ENCODE measurements at places on chromosomes 6 and 20.
A peak's percentile ranks its signal among the peaks of the same experiment; 100 is the strongest.

GRCh38 chr6:18978337-18979128 is 591.4 kb downstream of the RNF144B start:
- no peak for DNase-seq

GRCh38 chr6:31651602-31652191 is 764 bp downstream of the BAG6 start:
- peak; percentile 67 for DNase-seq

DNA sequence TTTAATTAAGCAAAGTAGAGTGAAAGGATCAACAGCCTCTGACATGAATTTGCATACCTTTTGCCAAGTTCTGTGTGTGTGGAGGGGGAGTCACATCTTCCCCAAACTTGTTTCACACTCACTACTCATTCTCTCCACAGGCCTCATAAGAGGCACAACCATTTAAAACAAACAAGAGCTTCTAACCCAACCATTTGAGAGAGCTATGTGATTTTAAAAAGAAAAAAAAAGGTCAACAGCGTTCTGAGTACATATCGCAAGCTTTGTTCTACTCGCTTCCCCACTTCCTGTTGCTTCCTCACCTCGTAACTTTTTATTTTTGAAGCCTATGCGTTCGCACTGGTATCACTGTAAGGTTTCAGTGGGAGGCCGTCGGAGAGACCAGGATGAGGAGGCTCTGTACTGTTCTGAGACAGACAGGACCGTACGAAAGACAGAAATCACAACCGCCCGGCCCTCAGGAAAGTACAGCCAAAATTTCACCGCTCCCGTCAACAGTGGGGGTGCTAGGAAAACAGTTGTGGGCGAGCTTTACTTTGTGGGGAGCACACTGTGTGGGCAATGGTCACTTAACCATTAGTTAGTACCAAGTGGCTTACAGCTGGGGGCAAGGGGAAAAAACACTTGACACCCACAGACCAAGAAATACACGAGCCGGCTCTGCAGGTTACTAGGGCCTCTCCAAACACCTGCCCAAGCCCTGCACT is 61.3 kb downstream of the TRERF1 start:
- no peak for DNase-seq

DNA sequence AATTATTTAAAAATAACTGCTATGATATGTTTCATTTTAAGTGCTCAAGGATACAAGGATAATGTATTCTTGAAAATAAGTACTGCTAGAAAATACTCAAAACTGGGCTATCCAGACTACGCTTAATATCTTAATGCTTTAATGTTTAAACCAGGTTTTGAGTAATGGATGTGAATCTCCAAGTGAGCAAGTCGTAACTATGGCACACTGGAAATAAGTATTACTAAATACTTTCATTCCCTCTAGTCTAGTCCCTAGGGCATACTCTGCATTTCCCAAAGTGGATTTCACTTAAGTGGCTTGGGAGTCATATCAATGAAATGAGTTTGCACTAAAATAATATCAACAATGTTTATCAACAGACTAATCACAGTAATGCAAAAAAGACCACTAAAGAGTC is 48.1 kb downstream of the HMGCLL1 start:
- DNase-seq, result no peak

GRCh38 chr6:61886608-61887259 is 399.3 kb downstream of the KHDRBS2 start:
- no peak for DNase-seq

DNA sequence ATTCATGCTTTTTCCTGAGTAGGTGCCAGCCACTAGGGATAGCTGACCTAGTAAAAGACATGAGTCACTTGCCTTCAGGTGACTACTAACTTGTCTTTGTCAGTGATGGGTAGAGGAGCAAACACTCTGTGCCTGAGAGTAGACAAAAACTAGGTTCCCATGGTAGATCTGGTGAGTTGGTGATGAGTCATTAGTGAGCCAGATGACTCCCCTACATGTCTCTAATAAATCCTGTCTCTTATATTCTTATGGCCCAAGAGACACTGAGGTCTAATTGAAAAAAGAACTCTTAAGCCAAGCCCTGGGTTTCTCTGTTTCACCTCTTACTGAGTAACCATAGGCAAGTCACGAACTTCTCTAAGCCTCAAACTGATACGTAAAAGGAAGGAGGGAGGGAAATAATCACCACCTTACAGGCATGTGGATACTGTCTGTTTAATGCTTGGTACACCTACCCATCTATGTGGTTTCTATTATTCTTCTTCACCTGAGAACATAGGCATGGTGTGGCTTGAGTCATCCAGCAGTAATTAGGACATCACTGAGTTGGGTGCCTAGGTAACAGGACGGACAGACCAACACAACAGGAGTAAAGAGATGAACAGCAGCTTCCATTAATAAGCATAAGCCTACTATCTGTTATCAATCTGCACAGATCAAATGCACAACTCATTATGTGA is 20.3 kb downstream of the TTPAL start:
- no peak for DNase-seq

- DNase-seq, result no peak
Measured at GRCh38 chr6:158142789-158143188, 25.3 kb downstream of the SERAC1 start.

DNA sequence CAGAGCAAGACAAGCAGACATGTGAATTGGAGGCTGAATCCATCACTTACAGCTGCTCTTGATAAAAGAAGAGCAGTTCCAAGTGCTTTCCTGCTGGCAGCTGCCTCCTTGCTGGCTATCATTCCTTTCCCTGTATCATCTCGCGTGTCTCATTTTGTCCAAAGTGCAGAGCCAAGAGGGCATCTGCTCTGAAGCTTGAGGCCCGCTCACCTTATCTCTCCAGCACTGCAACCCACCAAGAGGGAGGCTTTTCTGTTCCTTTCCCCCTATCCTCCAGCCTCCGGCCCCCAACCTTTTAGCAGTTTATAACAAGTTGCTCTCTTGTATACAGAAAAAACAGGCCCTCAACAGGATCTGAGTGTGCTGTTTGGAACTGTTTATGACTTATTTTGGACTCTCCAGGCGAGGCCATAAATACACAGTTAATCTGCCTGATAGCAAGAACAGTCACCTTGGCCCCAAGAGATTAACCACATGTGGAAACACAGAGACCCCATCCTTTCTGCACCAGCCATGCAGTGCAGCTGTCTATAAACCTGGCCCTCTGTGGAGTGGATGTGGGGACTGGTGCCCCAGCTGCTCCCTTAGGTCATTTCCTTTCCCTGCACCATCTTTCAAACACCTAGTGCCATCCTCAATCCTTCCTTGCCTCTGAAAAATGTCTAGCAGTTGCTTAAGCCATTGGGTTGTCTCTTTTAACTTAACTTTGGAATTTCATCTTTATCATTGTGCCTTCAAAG is 172.5 kb upstream of the FERMT1 start:
- DNase-seq, result no peak

- DNase-seq, result no peak
Measured at GRCh38 chr6:56033401-56033800, 158.0 kb upstream of the BMP5 start.

GRCh38 chr20:16317445-16318362 is 255.5 kb downstream of the KIF16B start:
- no peak for DNase-seq

- no peak for DNase-seq
Measured at GRCh38 chr20:3014179-3014578, 29.2 kb upstream of the GNRH2 start.

DNA sequence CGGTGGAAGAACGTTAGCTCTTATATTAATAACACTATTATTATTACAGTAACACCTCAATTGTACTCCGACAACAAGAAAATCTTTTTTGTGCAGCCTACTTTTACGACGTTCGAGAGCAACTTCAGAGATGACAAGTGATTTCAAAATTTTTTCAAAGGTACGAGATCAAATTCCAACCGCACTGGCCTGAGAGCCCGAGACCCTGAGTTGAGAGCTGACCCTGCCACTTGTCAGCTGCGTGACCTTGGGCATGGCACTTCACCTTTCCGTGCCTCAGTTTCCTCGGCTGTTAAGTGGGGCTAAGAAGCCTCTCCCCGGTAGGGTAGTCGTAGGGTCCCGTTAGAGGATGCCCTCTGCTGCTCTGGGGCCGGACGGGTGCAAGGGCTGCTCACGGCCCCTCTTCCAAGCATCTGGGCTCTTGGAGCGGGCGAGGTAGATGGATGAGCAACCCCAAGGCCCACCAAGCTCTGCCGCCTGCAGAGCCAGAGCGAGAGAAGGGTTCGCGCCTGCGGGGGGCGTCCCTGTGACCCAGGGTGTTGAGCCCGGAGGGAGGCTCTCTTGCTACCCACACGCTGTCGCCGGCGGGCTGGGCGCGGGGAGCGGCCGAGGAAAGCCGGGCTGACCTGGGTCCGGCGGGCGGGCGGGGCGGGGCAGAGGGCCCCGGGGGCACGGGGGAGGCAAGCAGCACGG is 510 bp downstream of the NDRG3 start:
- no peak for DNase-seq

- no peak for DNase-seq
Measured at GRCh38 chr6:21429291-21429690, 164.3 kb upstream of the SOX4 start.

DNA sequence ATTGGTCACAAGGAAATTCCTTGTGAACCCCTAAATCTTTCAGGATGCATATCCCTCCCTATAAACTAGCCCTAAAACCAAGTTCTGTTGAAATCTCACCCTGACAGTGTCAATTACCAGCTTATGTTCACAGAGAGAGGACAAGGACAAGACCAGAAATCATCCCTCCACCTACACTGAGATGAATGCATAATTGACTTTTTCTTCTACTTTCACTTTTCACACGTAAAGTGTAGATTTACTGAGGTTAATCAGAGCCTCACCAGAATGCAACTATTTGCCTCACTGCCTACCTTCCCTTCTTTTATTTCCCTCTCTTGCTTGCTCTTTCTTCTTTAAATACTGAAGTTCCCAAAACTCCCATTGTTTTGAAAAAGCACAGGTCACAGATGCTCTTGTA is 15.3 kb upstream of the NKAIN2 start:
- DNase-seq, result no peak

- DNase-seq, result no peak
Measured at GRCh38 chr6:5518936-5519491, 257.7 kb downstream of the FARS2 start.

DNA sequence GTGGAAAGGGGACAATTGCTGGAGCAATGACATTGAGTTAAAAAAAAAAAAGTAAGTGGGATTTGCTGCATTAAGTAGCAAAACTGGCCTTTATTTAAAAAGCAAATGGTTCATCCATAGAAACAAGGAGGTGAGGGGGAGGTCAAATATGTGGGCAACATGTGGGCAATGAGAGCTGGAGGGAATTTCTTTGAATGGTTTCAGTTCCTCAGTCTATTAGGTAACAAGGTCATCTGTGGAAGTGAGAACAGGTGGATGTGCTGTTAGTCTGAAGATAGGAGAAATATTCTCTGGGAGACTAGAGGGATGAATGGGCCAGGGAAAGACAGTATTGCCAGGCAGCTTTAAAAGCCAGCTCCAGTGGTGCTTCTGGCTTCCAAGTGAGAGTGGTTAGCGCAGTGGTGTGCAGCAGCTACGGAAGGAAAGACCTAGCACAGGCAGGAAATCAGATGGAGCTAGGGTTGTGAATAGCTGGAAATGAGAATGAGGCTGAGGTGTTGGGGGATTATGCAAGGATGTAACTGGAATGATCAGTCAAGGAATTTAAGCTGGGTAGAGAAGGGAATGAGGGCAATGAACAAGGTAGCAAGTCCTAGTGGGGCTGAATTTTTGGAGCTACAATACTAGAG is 727.6 kb downstream of the PTPRT start:
- no peak for DNase-seq

- DNase-seq, result no peak
Measured at GRCh38 chr6:130547723-130548122, 181.9 kb downstream of the TMEM200A start.

DNA sequence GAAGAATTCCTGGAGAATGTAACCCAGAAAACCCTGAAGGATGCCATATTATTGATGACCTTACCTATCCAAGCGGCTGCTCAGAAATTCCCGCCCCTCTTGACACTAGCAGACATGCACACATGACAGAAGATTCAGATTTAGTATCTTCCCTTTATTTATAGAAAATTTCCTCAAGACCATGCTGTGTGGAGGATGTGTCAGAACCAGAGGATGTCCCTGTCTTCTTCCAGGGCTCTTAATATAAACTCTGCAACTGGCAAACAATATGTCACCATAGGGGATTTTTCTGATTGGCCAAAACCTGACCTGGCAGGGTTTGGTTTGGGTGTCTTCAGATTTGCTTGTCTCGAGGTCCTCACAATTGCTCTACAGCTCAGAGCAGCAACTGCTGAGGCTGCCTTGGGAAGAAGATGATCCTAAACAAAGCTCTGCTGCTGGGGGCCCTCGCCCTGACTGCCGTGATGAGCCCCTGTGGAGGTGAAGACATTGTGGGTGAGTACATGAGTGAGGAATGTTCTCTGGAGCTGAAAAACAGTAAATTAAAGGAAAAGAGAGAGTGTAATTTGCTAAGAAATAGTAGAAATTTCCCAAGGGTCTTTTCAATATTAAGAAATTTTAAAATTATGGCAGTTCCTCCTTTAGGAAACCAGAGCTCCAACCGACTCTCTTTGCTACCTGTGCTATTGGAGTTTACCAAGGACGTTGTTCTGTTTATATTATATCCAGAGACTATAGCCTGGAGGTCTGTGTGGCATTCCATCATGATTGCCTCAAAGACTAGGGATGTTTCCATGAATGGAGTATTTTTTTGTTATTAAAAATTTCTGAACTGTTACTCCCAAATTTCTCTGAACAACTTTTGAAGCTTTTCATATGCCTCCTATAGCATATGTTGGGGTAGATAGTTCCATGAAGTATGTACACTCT is at the start of gene HLA-DQA2:
Gene HLA-DQA2 (plus strand): TSS at position 361 of the 930 bp plus-strand sequence. CDS start 53 bp downstream, at position 414.
- DNase-seq, result no peak

DNA sequence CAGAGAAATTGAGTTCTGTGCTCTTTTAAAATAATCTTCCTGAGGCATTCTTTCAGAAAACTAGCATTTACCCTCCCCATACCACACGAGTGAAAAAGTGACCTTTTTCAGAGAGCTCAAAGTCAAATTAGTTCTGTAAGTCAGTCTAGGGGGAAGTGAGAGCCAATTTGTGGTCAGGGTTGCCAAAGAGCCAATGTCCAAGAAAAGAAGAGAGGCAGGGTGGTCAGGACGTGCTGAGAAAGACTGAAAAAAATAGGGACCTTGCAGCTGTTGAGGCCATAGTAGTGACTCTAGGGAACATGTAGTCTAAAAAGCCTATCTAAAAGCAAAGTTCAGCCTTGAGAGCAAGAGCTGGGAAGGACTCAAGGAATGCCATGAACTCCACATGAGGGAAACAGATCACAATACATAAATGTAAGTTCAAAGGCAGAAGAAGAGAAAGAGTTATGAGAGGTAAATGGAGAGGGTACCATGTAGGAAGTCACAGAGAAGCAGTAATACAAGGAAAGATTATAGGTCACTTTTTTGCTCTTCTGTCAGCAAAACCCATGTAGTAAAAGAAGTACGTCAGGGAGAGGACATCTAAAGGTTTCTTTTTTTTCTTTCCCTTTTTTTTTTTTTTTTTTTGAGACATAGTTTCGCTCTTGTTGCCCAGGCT is 565.1 kb upstream of the FLRT3 start:
- no peak for DNase-seq

GRCh38 chr20:50467718-50468356 is 42.3 kb upstream of the PTPN1 start:
- peak; percentile 44 for DNase-seq

GRCh38 chr6:52216932-52217575 is 27.2 kb downstream of the IL17F start:
- DNase-seq, result no peak

Measured in WTC11 (cell line).